ENCODE measurements at places on chromosomes 7 and 10.

DNA sequence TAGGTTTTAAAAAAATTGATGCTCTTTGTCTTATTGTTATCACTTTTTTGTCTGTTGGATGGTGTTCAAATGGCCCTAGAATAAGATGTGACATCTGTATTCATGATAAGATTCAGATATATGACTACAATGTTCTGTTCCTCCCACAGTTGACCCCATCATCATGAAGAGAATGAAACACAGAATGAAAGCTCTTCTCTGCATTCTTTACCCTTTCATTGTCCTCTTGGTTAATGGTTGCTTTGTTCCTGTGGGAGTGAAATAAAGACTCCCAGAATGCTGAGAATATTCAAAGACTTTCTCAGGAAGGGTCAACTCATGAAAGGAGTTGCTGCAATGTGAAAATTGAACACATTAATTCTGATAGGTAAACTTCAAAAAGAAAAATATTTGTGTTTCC lies 1015.8 kb downstream of the SORCS3 start:
- DNase-seq, result no peak

GRCh38 chr10:71697938-71698709 lies 21.5 kb downstream of the C10orf105 start:
- DNase-seq, result no peak

GRCh38 chr10:114638821-114639625 lies 19.1 kb downstream of the ABLIM1 start:
- no peak for DNase-seq

DNA sequence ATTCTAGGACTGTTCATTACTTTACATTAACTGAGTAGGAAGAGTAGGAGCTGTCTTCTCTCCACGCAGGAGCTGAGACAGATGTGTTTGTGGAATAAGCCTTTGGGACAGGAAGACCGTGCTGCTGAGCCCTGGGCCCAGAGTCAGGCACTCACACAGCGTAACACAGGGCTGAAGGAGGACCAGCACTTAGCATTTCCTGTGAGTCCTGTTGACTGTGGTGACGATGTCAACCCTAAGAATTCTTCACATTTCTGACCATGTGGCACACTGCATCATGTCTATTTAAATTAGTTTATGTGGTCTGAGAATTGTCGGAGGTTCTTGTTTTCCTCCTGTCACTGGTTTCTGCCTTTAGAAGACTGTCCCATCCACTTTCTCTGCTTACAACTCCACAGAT lies 117.2 kb downstream of the PIP4K2A start:
- DNase-seq, result no peak

DNA sequence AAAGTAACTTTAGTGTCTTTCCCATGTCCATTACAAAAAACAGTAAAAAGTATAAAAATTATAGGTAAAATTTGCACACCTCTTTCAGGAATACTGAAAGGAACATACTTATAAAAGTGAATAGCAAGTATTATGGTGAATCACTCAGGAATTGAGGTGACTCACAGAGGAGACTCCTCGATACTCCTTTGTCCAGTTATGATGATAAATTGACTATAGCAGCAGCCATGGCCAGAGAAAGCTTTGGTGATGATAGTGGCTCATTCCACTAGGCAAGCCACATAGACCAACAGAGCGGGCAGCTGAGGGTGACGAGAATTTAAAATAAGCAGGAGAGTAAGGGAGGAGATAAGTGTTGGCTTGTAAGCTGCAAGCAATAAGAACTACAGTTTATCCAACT lies 1231.1 kb upstream of the CELF2 start:
- DNase-seq, result no peak

All from activated naive CD4-positive, alpha-beta T cell (primary cell).